Activated naive CD8-positive, alpha-beta T cell treated with anti-CD3 and anti-CD28 coated beads, Interleukin-2, amount 10 ng/mL, durations not matched to agents 7 days and 5 days (primary cell): ENCODE measurements at places on chromosomes 2 and 18.

DNA sequence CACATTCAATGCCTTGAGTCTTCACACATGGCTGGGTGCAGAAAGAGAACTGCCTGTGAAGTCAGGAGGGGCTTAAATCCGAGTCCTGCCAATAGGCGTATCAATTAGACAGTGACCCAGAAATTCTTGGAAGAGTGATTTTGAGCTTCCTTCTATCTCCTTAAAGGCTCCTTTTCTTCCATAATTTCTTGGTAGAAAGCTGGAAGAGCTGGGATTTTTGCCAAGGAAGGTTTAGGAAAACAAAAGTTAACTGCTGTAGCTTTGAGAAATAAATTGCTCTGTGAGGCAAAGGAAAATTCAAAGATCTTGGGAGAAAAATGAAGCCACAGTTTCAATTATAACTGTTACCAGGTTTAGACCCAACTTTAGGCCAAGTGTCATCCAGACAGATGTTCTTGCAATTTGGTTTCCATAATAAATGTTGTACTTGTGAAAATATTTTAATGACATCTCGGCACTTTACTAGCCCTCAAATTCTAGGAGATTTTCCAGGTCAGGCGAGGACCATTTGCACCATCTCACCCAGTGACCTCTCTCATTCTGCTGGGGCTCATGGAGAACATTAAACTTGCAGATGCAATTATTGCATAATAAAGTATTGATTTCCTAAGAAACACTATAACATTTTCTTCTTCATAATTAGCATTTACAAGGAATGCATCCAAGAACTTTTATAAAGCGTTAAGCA lies 329.7 kb upstream of the MEIS1 start:
- H3K36me3 ChIP-seq = no peaks in the 10 kb centered on the region
- no peaks in the 10 kb centered on the region for H3K4me1 ChIP-seq
- H3K4me3 ChIP-seq = no peak overlapping the region
- H3K27ac ChIP-seq = no peak overlapping the region
- DNase-seq = no peak

- no peak overlapping the region for H3K27ac ChIP-seq
- peaks cover 22% of the 10 kb centered on the region for H3K36me3 ChIP-seq
- H3K4me3 ChIP-seq = no peak overlapping the region
- no peaks in the 10 kb centered on the region for H3K4me1 ChIP-seq
- no peak for DNase-seq
Measured at GRCh38 chr2:143698352-143698751, 569.1 kb downstream of the ARHGAP15 start.

GRCh38 chr2:8608411-8608954 lies 73.4 kb upstream of the ID2 start:
- peak overlapping the region; percentile 52 for H3K27ac ChIP-seq
- peaks cover 27% of the 10 kb centered on the region for H3K4me1 ChIP-seq
- no peaks in the 10 kb centered on the region for H3K36me3 ChIP-seq
- peak overlapping the region; percentile 52 for H3K4me3 ChIP-seq

DNA sequence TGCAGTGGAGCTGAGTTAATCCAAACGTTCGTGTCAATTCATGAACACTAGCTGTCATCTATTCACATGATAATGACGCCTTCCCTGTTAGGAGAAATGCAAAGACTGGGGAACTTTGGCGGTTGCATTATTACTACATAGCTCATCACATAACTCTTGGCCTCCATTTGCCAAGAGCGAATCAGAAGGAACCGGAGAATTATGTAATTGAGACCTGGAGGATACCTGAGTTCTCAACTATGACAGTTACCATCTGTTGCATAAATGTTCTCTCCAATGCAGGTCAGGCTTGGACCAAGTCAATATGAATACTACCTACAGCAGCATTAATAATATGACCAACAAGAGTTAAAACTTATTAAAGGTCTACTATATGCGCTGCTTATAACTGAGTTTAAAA lies 274.5 kb downstream of the CLIP4 start:
- H3K27ac ChIP-seq = no peak overlapping the region
- H3K36me3 ChIP-seq = no peaks in the 10 kb centered on the region
- peaks cover 25% of the 10 kb centered on the region for H3K27me3 ChIP-seq
- no peak overlapping the region for H3K4me3 ChIP-seq

DNA sequence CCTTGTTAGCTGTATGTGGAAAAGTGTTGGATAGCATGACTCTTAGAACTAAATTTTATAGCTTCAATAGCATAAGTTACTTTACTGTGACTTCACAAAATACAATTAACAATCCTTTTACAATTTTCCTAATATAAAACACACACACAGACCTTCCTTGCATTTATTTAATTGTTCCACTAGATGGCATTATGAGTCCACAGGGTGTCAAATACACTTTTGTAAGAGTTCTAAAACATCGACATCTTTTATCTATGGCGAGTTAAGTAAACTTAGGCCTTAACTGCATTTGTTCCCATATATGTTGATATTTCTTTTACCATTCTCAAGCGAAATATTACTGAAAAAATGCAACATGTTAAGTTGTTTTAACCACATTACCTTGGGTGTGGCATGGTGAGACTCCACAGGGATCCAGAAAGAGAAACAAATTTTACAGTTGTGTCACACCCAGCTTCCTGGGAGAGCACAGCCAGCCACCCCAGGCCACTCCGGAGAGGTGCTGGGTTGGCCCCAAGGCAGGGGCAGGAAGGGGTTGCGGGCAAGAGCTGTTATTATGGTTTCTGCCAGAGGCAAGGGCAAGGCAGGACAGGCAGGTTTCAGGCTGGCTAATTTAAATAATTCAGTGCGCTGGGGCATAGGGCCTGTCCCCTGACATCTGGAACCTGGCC lies 312.4 kb upstream of the MC4R start:
- no peak overlapping the region for H3K27ac ChIP-seq
- no peak for DNase-seq
- no peaks in the 10 kb centered on the region for H3K36me3 ChIP-seq
- no peak overlapping the region for H3K4me3 ChIP-seq

DNA sequence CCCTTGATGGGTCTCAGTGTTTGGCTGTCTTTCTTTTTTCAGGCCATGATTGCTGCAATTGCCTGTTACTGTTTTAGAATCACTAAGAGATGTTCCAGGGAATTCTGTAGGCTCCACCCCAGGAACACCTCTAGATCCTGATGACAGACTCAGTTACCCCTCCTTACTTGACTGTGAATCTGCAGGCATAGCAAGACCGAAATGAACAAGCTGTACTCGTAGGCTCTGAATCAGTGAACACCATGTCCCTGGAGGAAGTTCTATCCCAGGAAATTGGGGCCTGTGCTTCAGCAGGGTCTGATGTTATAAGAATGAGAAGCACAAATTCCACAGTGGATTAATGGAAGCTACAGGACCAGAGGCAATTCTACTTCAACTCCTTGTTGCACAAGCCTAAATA lies 148.6 kb downstream of the COPS8 start:
- no peaks in the 10 kb centered on the region for H3K4me1 ChIP-seq
- H3K4me3 ChIP-seq = no peak overlapping the region
- H3K36me3 ChIP-seq = no peaks in the 10 kb centered on the region
- H3K27me3 ChIP-seq = peaks cover 8% of the 10 kb centered on the region
- no peak overlapping the region for H3K27ac ChIP-seq
- DNase-seq = no peak

GRCh38 chr18:79234438-79234837 lies 161.3 kb upstream of the NFATC1 start:
- H3K27ac ChIP-seq = no peak overlapping the region
- no peaks in the 10 kb centered on the region for H3K4me1 ChIP-seq
- no peak for DNase-seq
- peaks cover 6% of the 10 kb centered on the region for H3K36me3 ChIP-seq

- peaks cover 52% of the 10 kb centered on the region for H3K27me3 ChIP-seq
- no peak overlapping the region for H3K27ac ChIP-seq
- no peaks in the 10 kb centered on the region for H3K36me3 ChIP-seq
Measured at GRCh38 chr18:61893309-61893970, 633 bp upstream of the RNF152 start.

GRCh38 chr2:65261676-65262075 lies 34.0 kb downstream of the ACTR2 start:
- H3K4me1 ChIP-seq = peaks cover 23% of the 10 kb centered on the region
- peaks cover 27% of the 10 kb centered on the region for H3K36me3 ChIP-seq
- no peaks in the 10 kb centered on the region for H3K27me3 ChIP-seq
- no peak overlapping the region for H3K4me3 ChIP-seq

DNA sequence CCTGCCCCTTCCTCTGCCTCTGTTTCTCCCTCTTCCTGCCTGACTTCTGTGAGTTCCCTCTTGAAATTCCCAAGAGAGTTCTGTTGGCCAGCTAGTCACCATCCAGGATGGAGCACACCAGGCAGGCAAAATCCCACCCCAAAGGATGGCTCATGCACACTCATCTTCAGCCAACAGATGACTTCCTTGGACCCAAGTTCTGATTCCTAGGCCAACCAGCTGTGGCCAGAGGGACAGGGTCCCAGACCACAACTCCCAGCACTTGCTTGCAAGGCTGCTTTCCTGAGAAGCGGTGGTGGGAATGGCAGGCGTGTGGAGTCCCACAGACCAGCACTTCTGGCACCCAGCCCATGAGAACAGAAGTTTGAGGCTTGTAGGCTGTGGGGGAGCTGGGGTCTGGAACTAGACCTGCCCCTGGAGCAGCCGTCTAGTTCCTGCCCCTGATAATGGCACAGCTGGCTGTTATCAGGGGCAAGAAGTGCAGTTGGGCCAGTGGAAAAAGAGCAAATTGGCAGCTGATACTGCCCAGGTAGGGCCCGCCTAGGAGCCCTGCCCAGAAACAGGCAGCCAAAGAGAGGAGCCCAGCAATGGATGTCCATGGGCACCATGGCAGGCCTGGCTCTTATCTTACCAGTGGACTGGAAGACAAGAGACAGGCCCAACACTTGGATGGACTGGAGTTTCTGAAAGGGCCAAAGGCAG lies 56.7 kb downstream of the CYP26B1 start:
- H3K27ac ChIP-seq = no peak overlapping the region
- peaks cover 1% of the 10 kb centered on the region for H3K27me3 ChIP-seq
- no peak overlapping the region for H3K4me3 ChIP-seq
- no peaks in the 10 kb centered on the region for H3K4me1 ChIP-seq
- H3K36me3 ChIP-seq = no peaks in the 10 kb centered on the region

DNA sequence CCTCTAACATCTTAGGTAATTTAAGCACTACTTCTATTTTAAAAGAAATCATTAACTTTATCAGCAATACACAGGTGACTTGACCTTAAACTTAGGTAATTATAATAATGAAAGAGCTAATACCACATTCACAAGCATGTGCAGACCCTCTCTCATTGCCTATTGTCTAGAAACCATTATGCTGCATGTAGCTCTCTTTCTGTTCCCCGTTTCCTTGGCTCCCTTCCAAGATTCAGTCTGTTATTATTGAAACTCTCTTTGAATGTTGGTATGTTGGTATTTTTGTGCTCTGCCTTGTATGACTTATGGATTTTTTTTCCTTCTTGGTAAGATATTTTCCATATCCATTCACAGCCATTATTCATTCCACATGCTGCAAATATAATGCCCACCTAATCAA lies 201.2 kb downstream of the CDCA7 start:
- H3K4me3 ChIP-seq = no peak overlapping the region
- no peak overlapping the region for H3K27ac ChIP-seq
- no peaks in the 10 kb centered on the region for H3K4me1 ChIP-seq
- H3K36me3 ChIP-seq = no peaks in the 10 kb centered on the region

GRCh38 chr2:239355139-239355538 lies 45.7 kb downstream of the HDAC4 start:
- H3K4me1 ChIP-seq = peaks cover 5% of the 10 kb centered on the region
- H3K27me3 ChIP-seq = no peaks in the 10 kb centered on the region
- H3K36me3 ChIP-seq = peaks cover 47% of the 10 kb centered on the region
- no peak for DNase-seq
- H3K27ac ChIP-seq = no peak overlapping the region

- no peaks in the 10 kb centered on the region for H3K27me3 ChIP-seq
- H3K36me3 ChIP-seq = peaks cover 1% of the 10 kb centered on the region
- peaks cover 23% of the 10 kb centered on the region for H3K4me1 ChIP-seq
- H3K27ac ChIP-seq = peak overlapping the region; percentile 99
Measured at GRCh38 chr2:60882971-60883753, 1.8 kb downstream of the REL start.

- H3K27me3 ChIP-seq = peaks cover 76% of the 10 kb centered on the region
- no peaks in the 10 kb centered on the region for H3K36me3 ChIP-seq
- peak; percentile 86 for DNase-seq
- H3K27ac ChIP-seq = no peak overlapping the region
- H3K4me1 ChIP-seq = peaks cover 5% of the 10 kb centered on the region
- H3K4me3 ChIP-seq = no peak overlapping the region
Measured at GRCh38 chr2:218962859-218963492, 3.5 kb downstream of the CDK5R2 start.

DNA sequence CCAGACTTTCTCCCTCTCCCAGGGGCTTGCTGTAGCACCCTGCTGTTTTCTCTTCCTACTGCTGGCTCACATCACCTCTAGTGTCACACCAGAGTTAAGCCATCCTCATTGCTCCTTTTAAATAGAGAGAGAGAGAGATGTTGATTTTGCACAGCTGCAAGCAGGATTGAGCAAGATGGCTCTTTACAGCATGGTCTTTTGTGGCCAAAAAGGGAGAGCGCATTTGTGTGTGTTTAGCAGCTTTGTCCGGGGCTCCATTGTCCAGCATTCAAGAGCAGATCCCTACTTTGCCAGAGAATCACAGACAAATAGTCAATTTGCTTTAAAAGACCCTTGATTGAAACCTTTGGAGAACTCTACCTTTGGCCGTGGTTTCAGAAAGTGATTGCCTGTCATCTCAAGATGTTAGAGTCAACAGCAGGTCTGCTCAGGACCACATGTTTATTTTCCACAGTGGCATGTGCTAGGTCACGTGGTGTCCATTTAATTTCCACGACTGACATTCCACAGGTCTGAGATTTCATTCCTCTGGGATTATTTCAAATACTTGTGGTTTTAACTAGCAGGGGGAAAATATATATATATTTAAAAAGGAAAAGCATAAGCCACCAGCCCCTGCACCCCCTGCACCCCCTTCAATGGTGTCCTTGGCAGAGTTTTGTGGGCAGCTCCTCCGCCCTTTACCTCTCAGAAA lies 359.9 kb upstream of the SLC14A2 start:
- H3K27ac ChIP-seq = no peak overlapping the region
- no peaks in the 10 kb centered on the region for H3K4me1 ChIP-seq
- H3K4me3 ChIP-seq = no peak overlapping the region
- DNase-seq = no peak

GRCh38 chr2:134218930-134219658 lies 34.8 kb upstream of the MGAT5 start:
- peaks cover 47% of the 10 kb centered on the region for H3K4me1 ChIP-seq
- peak; percentile 53 for DNase-seq
- peak overlapping the region; percentile 75 for H3K4me3 ChIP-seq
- H3K27ac ChIP-seq = peak overlapping the region; percentile 89
- peaks cover 11% of the 10 kb centered on the region for H3K36me3 ChIP-seq

GRCh38 chr2:150409196-150409595 lies 78.3 kb downstream of the RND3 start:
- no peak overlapping the region for H3K27ac ChIP-seq
- H3K36me3 ChIP-seq = no peaks in the 10 kb centered on the region
- H3K27me3 ChIP-seq = no peaks in the 10 kb centered on the region
- DNase-seq = no peak
- no peaks in the 10 kb centered on the region for H3K4me1 ChIP-seq

GRCh38 chr2:222290736-222291484 lies 7.9 kb downstream of the PAX3 start:
- H3K4me3 ChIP-seq = no peak overlapping the region
- peaks cover 2% of the 10 kb centered on the region for H3K36me3 ChIP-seq
- peaks cover 9% of the 10 kb centered on the region for H3K4me1 ChIP-seq
- peaks cover 91% of the 10 kb centered on the region for H3K27me3 ChIP-seq
- no peak overlapping the region for H3K27ac ChIP-seq
